HFFc6 (cell line): ENCODE measurements at places on chromosomes 7 and 10. TPM values are rescaled to one million over a fixed set of nuclear protein-coding genes. Genes with fewer than 3 reads are reported as not detected.

- no peak for DNase-seq
Observed at GRCh38 chr10:100803908-100804307, 58.5 kb downstream of the PAX2 start.

DNA sequence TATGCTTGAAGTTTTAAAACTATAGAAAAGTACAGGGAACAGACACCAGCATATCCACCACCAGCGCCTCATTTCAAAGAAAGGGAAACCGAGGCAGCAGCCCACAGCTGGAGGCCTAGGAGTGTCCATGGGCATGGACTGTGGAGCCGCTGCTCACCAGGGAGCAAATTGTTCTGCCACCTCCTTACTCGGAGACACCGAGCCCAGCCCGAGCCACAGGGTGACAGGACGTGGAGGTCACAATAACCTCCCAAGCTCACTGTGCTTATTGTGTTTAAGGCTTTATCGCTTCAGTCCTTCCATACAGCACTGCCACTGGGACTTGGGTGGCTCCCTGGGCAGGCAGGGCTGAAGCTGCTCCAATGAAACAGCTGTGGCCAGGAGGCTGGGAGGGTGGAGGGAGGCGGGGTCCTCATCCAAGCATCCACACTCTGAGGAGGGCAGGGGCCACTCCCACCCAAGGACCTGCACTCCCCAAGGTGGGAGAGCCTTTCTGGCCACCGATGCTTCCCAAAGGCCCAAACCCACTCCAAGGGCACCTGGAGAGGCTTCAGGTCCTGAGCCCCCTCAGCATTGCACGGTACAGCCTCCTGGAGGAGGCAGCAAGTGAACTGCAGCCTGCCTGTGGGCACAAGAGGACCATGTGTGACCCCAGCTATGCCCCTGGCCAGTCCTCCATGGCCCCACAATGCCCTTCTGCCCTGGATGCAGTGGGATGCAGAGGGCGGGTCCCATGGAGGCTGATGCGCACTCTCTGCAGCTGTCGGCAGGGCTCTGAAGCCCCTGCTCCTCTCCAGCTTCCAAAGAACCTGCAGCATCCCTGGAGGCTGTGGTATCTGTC is 38.7 kb upstream of the RET start:
- DNase-seq: no peak

DNA sequence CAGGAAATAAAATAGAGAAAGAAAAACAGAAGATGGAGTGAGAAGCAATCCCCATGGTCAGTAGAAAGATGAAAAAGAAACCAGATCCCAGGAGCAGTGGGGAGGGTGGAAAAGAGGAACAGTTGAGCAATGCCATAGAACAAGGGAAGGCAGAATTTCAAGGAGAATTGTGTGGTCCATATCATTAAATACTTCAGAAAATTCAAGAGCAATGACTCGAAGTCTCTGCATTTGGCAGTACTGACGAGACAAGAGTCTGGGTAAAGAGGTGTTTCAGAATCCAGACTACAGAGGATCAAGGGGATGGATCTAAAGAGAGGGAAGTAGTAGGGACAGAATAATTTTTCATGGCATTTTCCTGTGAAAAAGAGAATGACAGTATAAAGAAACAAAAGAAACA is 512.6 kb downstream of the PHTF2 start:
- no peak for DNase-seq

DNA sequence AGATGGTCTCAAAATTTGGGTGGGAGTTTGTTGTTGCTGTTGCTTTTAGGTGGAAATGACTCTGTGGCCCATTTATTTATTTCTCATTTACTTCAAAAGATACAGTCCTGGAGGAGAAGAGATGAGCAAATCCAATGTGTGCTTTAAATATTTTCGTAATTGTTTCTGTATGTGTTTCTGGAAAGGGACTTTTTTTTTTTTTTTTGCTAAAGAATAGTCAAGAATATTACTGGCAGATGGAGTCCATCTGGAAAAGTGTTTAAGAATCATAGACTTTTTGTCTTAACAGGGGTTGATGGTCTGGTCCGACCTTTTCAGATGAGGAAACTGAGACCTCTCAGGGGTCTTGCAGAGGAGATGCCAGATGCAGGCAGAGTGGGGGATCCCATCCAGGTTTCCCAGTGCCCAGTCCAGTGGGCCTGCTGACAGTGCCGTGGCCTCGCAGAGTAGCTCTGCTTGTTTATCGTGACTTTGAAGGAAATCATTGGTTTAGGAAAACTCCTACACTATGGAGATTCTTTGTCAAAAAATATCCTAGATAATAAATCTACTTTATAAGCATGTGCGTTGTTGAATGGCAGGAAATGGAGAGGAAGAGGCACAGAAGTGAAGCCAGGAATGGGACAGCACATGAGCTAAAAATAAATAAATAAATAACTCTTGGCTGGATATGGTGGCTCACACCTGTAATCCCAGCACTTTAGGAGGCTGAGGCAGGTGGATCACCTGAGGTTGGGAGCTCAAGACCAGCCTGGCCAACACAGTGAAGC is 164.3 kb upstream of the SVIL start:
- no peak for DNase-seq

Gene CYP3A5
- 0.32 to 1.8 TPM (median 0.71 TPM) in 3 replicates for total RNA-seq

Gene RABGEF1
- total RNA-seq: 41.5 to 44.9 TPM (median 42.5 TPM) in 3 replicates

DNA sequence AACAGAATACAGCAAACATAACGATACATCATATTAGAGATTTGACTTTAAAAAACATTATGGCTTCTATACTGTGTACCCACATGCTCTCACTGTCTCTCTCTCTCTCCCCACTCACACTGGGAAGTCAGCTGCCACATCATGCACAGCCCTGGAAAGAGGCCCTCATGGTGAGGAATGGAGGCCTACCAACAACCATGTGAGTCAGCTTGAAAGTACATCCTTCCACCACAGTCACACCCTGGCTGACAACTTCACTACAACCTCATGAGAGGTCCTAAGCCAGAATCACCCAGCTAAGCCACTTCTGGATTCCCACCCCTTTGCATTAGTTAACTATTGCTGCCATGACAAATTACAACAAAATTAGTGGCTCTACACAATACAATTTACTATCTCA is 23.3 kb upstream of the GPR22 start:
- DNase-seq: peak; percentile 58

Gene SPDYE6
- not detected in 3 replicates for total RNA-seq

Gene DBF4
- 14.7 to 26.3 TPM (median 22.8 TPM) in 3 replicates for total RNA-seq

DNA sequence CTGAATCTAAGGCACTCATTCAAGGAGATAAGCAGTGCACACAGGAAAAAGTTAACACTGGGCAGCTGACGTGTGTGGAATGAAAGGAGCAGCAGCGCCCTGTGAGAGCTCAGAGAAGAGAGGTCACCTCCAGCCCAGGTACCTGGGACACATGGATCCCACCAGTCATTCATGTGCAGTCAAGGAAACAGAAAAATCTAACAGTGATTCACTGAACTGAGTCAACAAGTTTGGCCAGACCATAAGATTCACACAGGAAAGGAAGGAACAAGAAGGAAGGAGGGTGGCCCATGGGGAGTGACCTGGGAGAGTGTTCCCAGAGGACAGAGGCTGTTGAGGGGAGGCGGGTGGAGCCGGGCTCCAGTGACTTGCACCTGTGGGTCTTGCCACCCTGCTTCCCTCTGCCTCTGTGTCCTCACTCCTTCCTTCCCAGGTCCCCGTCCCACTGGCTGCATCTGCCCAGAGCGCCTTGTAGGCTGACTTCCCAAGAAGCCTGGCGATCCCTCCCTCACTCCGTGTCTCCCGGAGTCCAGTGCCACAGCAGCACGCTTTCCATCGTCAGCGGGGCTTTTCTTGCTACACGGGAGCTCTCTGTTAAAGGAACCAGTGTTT is 27.7 kb downstream of the RNF32 start:
- DNase-seq: no peak

GRCh38 chr10:84715911-84716310 is 387.5 kb downstream of the CCSER2 start:
- no peak for DNase-seq

- DNase-seq: no peak
Observed at GRCh38 chr7:45687185-45687560, 113.0 kb downstream of the ADCY1 start.

DNA sequence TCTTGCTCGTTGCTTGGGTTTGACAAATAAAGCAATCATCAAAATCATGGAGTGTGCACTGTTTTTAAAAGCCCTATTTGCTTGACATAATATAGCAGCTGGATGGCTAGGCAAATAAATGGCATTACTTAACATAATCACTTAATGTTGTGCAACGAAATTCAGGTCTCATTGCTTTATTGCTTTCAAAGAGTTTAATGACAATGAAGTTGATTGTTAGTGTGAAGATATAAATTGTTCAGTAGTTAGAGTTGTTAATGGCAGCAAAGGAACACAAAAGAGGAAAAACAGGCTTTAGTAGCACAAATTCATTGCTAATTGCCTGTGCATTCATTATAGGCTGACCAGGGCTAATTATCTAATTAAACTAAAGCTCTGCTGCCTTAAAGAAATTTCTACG is 7.6 kb upstream of the ADO start:
- DNase-seq: no peak

GRCh38 chr7:127392182-127392565 is 334 bp downstream of the ZNF800 start:
- peak; percentile 62 for DNase-seq

GRCh38 chr7:137564677-137565076 is 221.1 kb upstream of the PTN start:
- DNase-seq: no peak

GRCh38 chr10:77321838-77322237 is 315.8 kb downstream of the KCNMA1 start:
- DNase-seq: peak; percentile 82

GRCh38 chr7:80895056-80895455 is 23.8 kb downstream of the SEMA3C start:
- no peak for DNase-seq

DNA sequence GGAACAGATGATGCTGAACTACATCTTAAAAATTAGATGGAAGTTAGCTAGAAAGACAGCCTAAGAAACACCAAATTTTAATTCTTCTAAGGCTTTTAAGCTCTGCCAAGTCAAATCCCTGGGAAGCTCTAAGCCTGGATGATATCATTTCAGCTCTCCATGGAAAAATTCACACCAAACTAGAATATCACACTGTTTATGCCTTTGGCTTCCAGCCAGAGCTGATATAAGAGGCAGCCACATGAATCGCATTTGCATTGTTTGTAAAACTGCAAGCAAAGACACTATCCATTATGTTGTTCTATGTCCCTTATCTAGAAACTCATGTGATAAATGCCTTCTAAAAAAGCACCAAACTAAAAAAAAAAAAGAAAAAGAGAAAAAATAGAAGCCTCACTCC is 430.4 kb downstream of the GRID1 start:
- DNase-seq: no peak

GRCh38 chr10:8044908-8045725 is 9.4 kb upstream of the GATA3 start:
- DNase-seq: no peak

Gene CARD11
- not detected in 3 replicates for total RNA-seq

DNA sequence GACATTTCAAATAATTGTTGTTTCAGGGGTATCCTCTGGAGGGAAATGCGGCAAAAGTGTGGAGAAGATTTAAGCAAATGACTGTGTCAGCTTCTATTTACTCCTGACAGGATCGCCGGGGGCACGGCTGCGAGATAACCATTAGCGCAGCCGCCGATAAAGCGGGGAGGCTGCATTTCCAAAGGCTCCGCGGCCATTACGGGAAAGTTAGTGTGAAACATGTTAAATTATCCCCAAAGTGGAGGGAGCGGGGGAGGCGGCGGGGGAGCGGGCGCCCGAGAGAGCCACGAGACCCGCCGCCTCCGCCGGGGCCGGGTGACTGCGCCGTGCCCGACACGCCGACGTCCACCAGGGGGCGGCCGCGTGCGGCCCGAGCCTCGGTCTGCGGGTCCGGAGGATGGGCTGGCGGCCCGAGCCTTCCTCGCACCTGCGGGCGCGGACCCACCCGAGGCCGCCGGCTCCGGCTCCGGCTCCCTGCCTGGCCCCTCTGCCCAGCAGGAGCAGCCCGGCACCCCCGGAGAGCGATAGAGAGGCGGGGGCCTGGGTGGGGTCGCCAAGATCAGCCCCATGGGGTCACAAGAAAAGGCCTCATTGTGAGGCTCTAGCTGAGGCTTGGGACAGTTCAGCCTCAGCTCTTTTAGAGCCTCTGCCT is 74.4 kb upstream of the PAX2 start:
- DNase-seq: no peak

GRCh38 chr7:2242541-2243429 is 759 bp downstream of the NUDT1 start:
- DNase-seq: peak; percentile 10

DNA sequence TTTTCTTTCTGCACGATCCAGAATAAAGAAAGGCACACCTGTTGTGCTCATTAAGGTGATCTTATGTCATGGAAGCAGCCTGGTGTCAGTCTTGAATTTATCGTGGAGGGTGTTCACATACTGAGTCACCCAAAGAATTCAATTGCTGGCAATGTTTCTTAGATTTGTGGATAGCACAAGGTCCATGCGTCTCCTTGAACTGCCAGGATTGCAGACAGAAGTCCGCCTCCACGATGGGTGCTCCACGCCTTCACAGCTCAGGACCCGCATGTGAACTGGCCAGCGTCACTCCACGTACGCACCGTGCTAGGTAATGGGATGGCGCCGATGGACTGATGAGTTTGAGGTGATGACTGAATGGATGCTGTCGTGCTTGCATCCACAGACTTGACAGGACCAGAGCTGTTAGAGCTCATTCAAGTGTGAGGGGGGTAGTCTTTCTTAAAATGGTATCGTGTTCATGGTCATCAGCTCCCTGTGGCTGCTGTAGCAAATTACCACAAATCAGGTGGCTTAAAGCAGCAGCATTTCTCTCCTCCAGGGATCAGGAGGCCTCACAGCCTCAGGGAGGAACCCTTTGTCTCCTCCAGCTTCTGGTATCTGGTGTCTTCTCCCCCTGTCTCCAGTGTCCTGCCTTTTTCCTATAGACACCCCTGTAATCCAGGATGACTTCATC is 65.4 kb upstream of the DNAJB6 start:
- DNase-seq: peak; percentile 21

DNA sequence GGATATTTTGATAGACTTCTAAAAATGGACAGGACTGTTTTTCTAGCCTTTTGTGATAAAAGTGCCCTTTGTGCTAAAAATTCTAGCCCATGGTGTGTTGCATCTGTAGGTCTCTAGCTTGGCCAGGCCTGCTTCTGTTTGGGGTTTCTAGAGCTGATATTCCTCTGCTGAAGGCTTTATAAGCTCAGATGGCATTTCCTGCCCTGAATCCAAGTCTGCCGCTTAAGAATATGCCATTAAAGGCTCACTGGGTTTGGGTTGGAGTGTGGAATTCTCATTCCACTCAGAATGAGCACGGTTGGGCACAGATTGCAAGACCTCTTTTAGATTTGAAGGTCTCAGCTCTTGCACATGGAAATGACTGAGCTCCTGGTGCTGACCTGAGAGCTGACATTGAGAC is 49.4 kb upstream of the IGFBP3 start:
- DNase-seq: no peak

GRCh38 chr10:123513870-123514269 is 152.3 kb upstream of the GPR26 start:
- no peak for DNase-seq
